Activated CD4-positive, alpha-beta T cell treated with anti-CD3 and anti-CD28 coated beads, Interleukin-10, Interleukin-2, amounts not matched to agents 100 ng/mL and 50 ng/mL, durations not matched to agents 16 hours and 8 hours (primary cell): ENCODE measurements at places on chromosomes 4 and X.

DNA sequence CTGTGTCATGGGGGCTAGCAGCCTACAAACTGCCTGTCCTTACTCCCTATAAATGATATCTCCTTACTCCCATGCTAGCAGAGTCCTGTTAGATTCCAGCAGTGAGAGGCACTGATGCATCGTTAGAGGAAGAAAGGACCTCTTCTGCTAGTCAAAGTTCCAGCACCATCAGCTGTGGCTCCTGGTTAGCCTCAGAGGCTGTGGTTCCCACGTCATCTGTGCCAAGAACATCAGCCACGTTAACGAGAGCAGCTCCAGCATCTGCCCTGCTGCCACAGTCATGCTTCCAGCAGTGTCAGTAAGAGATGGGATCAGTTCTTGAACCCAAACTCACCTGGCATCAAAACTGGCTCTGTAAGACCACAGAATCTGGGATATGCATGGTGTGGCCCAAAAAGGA lies 88.5 kb downstream of the SLC2A9 start:
- no peak for DNase-seq

DNA sequence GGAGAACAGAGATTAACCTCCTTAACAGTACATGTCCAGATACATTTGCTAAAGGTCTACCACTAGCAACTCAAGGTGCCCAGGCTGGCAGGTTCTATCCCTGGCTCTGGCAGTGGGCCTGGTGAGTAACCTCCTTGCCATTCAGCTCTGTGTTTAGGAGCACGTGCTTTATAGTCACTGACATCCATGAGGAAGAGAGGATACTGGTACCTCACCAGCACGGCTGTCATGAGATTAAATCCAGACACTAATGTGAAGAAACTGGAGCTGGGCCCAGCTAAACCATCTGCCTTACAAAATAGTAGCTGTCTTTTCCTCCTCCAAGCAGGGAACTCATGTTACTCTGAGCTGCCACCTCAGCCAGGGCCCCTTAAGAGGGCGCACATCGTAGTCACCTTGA lies 45.3 kb downstream of the GPRASP3 start:
- DNase-seq = no peak

GRCh38 chr4:189374176-189374575 lies 566.5 kb upstream of the FRG1 start:
- DNase-seq = no peak

DNA sequence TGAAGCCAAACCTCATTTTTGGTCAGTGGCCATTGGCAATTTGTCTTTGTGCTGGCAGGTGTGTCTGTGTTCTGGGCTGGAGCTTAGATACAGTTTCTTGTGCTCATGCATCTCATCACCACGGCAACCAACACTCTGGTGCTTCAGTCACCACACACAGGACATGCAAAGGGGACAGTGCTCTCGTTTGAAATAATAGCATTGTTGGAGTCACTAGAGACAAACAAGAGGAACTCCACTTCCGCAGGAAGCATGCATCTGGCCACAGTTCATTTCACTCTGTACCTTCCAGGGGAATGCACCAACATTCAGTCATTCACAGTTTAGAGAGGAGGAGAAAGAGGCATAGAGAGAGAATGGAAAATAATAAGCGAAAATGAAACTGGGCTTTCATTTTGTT lies 267.4 kb downstream of the ANK2 start:
- peak; percentile 19 for DNase-seq

- no peak for DNase-seq
Measured at GRCh38 chr4:55980725-55981124, 32.0 kb downstream of the CEP135 start.

DNA sequence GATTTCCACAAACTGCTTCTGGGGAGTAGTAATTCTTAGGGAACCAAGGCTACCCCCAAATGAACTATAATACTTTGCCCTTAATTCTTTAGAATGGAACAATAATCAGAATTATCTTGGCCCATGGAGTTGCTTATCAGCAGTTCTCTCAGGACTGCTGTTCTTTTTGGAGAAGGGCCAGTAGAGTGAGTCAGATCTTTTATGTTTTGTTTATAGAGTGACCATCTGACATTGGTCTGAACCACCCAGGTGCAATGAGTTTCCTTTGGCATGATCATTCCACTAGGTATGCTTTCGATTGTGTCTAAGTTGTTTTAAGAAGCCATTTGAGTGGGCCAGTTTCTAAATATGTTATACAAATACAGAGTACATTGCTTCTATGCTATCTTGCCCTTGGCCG lies 31.8 kb downstream of the PRRG1 start:
- DNase-seq = no peak
